ENCODE measurements at places on chromosomes 2 and 18.

GRCh38 chr18:3463051-3463450 lies 13.1 kb downstream of the TGIF1 start:
- no peak for DNase-seq

GRCh38 chr2:241942416-241943208 lies 73.1 kb downstream of the RTP5 start:
- DNase-seq = no peak

GRCh38 chr2:149827585-149828126 lies 240.1 kb upstream of the MMADHC start:
- no peak for DNase-seq

DNA sequence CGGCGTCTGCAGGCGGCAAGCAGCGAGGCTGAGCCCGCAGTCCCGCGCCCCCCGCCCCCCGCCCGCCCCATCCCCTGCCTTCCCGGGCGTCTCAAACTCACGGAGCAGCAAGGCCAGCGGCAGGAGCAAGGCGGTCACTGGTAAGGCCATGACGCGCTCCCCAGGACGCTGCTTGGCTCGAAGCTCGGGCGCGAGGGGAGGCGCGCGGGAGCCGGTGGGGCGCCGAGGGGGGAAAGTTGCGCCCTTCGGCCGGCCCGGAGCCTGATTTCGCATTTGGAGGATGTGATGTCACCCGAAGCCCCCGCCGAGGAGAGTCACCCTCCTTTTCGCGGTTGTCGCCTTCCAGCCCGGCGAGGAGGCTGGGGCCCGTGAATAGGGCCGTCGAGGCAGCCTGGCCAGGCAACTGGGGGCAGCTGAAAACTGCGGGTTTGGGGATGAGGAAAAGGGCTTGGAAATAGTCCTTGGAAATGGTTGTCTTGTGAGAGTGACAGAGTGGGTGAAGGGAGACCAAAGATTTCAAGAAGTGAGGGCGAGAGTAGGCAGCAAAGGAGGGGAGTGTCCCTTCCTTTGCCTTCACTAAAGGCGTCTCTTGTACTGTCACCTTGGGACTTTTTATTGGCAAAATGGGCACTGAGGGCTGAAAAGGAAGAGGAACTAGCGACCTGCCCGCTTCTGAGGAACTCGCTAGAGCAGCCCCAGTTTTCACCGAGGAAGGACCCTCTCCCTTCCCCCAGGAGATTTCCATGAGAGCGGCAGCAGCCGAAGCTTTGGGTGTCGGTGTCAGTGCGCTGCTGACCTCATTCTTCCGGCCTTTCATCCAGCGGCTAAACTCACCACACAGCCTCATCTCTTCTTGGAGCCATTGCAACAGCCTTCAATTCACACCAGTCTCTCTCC lies at the start of gene CD8A:
CD8A (minus strand) TSS at position 238 of the 897 bp plus-strand sequence; CDS start at position 150, 88 bp downstream.
- DNase-seq = no peak

DNA sequence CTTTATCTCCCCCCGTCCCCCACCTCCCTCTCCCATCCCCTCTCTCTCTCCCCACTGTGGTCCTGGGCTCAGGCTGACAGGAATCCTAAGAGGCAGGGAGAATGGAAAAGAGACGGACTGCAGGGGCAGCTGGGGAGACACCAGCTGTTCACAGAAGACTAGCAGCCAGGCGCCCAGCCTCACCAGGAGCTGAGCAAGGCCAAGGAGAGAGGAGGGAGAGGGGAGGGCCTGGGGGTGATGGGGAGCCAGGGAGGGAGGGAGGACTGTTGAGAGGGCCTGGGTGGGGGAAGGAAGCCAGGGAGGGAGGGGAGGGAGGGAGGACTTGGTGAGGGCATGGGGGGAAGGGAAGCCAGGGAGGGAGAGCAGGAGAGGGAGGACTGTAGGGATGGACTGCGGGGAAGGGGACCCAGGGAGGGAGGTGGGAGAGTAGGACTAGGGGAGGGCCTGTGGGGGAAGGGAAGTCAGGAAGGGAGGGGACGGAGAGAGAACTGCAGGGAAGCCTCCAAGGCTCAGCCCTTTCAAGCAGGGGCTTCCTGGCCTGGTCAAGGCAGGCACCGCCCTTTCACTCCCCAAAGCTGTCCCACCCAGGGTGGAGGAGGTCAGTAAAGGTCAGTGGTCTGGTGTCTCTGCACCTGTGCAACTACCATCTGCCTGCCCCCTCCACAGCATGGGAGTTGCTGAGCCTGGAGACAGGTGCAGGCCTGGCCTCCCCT lies 517.7 kb upstream of the MYT1L start:
- no peak for DNase-seq

DNA sequence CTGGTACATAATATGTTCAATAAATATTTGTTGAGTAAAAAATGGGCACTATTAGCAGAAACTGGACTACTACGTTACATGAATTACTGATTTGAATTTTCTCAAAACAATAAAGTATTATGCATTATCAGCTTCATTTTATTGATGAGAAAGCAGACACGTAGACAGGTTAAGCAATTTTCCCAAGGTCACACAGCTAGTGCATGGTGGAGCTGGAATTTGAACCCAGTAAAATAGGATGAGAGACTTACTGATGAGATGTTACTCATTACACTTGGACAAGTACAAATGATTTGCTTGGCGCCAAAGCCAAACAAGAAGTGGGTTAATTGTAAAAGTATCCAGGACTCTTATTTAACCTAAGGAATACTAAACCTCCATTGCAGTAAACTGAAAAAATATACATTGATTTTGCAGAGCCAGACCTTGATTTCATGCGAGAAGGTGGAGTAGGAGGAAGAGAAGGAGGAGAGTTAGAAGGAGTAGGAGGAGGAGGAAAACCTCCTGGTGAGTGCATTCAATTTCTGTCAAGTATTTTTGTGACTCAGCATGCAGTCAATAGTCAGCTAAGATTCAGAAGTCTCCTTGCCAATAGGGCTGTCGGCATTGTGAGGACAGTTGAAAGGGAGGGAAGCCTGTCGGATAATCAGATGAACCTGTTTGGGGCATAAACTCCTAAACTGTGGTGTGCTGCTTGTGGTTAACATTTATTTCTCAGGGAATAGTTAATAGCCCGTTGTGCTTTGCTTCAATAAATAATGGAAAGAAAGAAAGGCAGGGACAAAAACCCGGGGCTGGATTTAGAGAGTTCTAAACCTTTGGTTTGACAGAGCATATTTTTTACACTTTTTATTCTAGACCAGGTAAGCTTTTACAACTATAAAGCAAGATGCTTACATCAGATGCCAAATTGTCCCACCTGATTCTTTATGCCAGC lies 77.0 kb upstream of the TACR1 start:
- DNase-seq = no peak

GRCh38 chr2:223487214-223487846 lies 114.8 kb downstream of the SCG2 start:
- DNase-seq = peak; percentile 60
